ENCODE measurements at places on chromosomes 1 and 21.
A peak's percentile ranks its signal among the peaks of the same experiment; 100 is the strongest.

DNA sequence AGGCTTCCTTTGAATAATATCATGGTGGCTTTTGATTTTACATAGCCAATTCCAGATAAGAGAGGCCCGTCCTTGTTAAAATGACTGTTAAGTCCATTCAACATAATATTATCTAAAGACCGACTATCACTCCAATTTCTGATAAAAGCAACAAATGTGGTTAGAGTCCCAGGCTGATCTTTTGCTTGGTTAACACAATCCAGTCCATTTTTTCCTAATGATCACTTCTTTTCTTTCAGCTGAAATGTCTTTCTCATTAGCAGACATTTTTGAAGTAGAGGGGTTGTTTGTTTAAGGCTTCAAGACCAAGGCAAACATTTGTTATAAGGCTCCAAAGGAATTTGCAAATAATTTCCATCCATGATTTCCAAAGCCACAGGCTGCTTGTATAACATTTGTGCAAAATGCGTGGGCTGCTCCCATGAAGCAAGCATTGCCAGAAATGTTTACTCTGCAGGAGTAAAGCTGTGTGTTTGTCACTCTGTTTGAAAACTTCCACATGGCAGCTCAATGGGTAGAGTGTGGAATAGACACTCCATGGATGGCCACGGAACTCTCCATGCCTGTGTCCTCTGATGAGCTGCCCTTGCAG, 111.5 kb downstream of the PSMG1 start:
- peak; percentile 72 for DNase-seq

DNA sequence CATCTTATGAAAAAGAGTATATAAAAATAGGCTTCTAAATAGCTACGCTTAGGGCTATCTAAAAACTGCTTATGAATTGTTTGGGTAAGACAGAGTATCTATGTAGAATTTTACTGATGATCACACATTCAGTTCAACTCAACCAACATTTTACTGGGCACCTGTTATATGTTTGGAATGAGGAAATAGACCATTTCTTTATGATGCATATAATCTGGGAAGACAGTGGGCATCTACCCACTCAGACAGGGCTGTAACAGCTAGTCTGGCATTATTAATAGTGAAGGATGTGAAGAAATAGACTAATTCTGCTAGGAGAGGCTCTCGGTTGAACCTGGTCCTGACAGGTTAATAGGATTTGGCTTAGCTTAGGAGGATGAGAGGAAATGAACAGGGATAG, 56.9 kb downstream of the TIAM1 start:
- no peak for DNase-seq

GRCh38 chr21:46509741-46510502, 51.2 kb downstream of the DIP2A start:
- DNase-seq: no peak

DNA sequence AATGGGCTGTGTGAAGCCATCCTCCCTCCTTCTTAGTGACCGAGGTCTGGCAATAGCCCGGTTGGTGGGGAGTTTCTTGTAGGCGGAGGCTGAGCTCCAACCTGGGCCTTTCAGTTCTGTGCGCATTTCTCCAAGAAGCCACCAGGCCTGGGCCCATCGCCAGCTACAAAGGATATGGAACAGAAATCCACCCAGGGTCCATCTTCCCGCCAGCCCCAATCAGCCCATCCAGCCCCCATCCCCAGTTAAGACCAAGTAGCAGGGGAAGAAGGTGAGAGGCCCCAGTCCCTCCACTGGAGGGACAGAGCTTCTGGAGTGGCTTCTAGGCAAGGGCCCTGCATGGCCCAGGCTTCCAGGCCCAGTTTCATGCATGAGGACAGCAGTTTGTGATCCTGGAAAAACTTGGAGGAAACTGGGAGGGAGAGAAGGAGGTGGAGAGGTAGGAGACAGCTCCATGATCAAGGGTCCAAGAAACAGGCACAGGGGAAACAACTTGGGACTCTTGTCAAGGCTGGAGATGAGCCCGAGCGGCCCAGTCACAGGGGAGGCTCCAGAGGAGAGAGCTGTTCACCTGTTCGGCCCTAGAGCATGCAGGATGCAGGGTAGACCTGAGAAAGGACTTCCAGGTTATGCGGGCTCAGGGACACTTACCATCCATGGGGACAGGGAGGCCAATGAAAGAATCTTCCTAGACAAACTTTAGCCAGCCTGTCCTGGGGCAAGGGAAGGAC, 261.2 kb downstream of the PTPRU start:
- no peak for DNase-seq

DNA sequence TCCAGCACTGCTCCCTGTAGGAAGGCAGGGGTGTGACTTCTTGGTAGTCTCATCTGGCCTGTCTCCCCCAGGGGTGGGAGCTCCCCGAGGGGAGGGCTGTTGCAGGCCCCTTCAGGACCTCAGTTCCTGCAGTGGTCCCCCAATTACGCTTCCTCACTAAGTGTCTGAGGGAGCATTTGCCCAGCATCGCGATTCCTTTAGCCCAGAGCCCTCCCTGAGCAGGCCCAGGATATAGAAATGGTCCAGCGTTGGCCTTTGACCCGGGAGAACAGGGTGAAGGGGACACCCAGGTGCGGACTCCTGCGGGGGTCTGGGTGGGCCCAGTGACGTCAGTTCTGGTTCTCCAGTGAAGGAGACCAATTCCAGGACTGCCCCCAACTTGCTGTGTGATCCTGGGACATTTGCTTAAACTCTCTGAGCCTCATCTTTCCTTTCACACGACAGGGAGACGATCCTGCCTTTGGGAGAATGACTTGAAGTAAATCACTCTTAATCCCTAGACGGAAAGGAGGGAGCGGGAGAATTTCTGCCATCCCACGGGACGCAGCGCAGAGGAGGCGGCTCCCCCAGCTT, 32.6 kb upstream of the BTG2 start:
- DNase-seq: no peak

DNA sequence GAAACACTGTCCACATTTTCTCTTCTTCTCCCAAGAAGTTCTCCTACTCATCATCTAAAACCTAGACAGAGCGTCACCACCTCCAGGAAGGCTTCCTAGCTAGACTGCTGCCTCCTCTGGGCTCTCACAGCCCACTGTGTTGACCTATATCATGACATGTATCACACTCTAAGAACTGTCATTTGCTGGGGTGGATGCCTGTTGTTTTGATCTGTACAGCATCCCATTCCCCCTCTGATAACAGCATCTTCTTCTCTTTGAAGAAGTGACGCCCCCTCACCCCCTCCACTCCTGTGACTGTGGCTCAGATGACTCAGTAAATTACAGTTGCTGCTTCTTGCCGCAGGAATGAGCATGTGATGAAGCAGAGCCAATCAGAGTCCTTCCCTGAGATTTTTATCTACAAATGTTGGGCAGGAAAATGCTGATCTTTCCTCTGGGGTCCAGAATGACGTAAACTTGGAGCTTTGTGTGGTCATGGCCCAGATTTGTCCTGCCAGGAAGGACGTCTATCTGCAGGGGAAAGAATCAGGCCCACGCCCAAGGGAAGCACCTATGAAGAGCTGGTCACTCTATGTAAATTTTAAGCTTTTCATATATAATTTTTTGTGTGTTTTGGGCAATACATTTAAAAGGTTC, 28.0 kb upstream of the FOXO6 start:
- DNase-seq: peak; percentile 92

DNA sequence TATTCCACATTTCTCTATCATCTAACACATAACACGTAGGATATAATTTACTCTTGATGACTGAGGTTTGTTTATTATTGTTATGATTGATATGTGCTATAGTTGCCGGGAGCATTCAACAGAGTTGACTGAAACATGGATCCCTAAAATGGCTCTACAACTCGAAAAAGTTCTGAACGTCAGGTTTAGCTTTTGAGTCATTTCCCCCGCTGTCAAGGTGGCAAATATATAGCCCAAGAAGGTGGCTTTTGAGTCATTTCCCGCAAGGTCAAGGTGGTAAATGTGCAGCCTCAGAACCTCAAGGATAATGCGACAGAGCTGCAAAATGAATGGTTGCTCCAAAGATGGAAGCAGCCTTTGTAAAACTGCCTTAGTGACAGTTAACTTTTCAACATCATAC, 104.0 kb downstream of the NIBAN1 start:
- DNase-seq: no peak

GRCh38 chr1:97826820-97827219, 94.0 kb downstream of the DPYD start:
- DNase-seq: no peak

- DNase-seq: peak; percentile 51
These were observed 23.8 kb downstream of the TSEN15 start for GRCh38 chr1:184075055-184076029.

DNA sequence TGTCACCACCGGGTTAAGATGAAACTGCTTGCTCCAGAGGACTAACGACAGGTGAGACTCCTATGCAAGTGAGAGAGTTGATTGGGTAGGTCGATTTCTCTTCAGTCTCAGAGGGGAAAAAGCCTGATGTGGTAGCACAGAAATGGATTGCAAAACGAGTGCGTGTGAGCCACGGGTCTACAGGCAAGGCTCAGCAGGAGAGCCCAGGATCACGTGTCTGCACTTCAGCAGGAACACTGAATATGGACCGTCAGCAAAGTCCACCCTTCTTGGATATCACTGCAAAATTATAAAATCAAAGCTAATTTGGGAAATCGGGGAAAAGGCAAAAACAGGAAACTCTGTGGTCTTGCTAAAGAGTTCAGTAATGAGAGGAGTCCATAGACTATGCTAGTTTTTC, 107.7 kb upstream of the ZNF648 start:
- DNase-seq: no peak

DNA sequence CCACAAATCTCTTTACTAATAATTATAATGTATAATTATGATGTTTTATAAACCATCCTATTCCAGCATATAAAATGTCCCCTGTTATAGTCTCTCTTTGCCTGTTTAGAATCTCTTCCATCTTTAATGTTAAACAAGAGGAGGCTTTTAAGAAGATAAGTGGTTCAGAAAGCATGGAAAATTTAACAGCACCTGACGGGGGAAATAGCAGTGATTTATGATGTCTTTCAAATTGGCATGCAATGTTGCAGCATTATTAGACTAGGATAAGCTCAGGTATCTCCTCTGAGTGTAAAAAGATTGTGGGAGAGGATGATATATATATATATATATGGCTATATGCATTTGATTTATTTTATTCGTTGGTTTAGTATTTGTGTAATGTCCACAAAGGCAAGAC, 24.4 kb downstream of the GIPC2 start:
- DNase-seq: no peak

DNA sequence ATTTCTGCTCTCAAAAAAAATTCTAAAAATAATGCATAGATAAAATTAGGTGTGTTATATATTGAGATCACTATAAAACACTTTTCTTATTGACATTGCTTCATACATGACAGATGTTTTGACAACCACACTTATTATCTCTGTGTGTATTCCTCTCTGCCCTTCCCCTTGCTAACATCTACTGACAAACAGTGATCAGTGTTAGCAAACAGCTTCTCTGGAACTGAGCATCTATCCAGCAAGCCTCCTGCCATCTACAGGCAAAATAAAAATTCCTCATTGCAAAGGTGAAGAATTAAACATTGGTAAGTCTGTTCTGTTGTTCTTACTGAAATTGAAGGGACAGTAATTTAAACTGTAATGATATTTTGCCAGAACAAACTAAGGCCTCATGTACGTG, 2153.9 kb downstream of the NCAM2 start:
- DNase-seq: no peak

DNA sequence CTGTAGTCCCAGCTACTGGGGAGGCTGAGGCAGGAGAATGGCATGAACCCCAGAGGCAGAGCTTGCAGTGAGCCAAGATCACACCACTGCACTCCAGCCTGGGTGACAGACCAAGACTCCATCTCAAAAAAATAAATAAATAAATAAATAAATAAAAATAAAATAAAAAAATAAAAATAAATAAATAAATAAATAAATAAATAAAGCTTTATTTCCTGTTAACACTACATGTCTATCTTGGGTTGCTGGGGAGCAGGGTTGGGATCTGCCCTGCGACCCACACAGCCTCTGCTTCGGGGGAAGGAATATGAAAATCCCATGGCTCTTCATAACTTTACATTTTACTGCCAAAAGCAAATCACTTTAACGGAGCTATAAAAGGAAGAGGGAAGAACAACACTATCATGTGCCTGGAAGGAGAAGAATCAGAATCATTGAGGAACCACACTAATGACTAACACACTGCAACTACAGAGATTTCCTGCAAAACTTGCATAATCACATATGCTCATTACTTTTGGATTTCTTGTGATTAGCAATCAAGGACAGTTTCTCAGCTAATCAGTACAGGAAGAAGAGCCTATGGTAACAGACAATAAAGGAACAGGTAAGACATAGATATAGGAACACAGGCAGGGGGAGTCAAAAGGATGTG, 72.8 kb upstream of the CD55 start:
- no peak for DNase-seq

GRCh38 chr1:90396917-90397316, 320.2 kb downstream of the BARHL2 start:
- DNase-seq: no peak

DNA sequence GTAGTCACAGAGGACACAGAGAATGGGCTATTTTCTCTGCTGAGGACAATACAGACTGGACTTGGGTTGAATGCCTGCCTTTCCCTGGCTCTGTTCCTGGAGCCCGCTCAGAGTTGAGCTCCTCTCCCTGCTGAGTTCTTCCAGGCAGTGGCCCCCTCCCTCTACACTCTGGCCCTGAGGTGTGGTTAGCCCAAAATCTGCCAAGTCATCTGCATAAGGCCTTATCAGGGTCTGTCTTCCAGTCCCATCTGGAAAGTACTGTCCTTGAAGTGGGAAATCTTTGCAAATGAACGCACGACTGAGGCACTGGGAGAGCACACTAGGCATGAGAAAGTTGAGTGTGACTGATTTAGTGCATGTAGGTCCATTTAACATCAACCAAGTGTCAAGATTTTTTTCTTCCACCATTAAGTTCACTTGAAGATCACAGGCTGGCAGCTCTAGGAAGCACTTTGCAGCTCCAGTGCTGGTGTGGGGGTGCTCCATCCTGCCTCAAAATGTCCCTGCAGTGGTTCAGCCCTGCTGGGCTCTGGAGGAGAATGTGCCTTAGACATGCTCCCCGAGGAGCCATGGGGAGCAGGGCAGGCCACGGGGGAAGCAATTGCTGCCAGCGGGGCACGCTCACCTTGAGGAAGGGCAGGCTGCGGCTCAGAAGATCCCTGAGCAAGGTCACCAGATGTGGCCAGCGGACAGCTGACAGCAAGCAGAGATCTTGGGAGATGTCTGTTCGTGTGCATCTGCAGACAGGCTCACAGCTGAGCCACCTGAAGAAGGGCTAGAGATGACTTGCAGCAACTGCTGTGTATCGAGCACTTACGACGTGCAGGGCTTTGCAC, 41.5 kb downstream of the IER5 start:
- DNase-seq: peak; percentile 18

DNA sequence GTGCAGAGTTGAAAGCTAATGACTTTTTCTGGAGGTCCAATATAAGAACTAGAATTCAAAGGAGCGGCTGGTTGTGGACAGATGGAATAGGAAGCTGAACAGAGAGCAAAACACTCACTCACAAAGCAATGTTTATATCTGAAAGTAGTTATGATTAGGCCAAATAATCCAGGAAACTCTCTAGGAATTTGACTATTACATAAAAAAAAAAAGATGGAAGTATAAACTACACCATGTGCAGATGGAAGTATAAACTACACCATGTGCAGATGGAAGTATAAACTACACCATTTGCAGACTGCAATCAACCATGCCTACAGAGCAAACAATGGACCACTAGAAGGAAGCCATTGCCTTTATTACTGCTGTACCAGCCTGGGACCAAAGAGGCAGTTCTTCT, 771.1 kb downstream of the BRINP3 start:
- peak; percentile 15 for DNase-seq

Measured in fibroblast of lung (primary cell).